NCI-H2107 (cell line): ENCODE measurements at places on chromosomes 6 and 20.
A peak's percentile ranks its signal among the peaks of the same experiment; 100 is the strongest.

DNA sequence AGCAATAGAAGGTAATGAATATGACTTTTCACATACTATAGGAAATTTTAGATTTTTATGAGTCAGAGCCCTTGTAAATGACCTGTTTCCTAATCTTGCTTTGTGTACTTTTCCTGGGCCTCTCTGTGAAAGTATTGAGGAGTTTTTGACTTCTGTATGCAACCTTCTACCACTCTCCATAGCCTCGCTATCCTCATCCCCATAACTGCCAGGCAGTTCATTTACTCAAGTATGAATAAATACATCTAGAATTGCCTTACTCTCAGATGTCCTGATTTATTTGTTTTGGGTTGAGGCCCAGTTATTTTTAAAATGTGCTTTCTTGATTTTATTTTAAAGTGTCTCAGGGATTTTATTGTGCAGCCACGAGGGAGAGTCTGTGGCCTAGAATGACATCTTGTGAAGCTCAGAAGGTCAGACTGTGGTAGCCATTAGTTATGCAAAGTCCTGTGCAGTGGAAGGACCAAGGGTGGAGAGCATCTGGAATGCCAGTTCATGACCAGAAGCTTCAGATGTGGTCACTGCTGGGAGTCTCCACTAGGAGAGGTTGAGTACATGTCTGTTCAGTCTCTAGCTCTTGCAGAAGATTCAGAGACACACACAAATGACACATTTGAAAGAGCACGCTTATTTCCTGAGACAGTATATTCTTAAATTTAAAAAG is 346.2 kb upstream of the IMPG1 start:
- no peak for DNase-seq

DNA sequence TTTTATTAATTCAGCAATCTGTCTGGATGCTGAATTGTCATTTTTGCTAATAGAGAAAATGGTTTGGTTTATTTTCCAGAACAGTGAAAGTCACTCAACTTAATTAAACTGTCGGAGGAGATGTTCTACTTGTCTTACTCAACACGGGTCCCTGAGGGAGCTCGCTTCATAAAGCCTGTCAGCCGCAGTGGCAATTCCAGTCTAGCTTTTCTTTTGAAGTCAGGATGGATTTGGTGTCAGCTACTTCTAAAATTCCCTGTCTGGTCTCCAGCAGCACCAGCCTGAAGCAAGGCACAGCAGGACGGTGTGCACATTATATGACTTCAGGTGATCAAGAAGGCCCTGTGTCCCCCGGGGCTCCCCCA is 261.5 kb downstream of the SLC24A3 start:
- no peak for DNase-seq

- DNase-seq: no peak
These were observed 158.3 kb downstream of the TMEM242 start for GRCh38 chr6:157164972-157165371.

- no peak for DNase-seq
These were observed 1.4 kb upstream of the BPIFB1 start for GRCh38 chr20:33281550-33282146.

DNA sequence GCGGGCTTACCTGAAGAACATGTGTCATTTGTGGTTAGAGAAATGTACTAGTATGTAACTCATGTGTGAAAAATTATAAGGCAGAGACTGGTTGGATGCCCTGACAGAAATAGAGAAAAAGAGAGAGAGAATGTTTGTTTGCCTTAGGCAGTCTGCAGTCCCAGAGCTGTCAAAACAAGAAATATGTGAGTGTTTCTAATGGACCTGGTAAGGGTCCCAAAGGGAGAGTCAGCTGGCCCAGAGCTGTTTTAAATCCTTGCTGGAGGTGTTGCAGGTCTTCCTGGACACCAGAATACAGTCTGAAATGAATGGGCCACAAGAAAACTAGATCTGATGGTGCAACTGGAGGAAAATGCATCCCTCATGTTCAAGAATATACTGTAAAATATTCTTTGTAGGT is 158.3 kb upstream of the OGFRL1 start:
- no peak for DNase-seq

DNA sequence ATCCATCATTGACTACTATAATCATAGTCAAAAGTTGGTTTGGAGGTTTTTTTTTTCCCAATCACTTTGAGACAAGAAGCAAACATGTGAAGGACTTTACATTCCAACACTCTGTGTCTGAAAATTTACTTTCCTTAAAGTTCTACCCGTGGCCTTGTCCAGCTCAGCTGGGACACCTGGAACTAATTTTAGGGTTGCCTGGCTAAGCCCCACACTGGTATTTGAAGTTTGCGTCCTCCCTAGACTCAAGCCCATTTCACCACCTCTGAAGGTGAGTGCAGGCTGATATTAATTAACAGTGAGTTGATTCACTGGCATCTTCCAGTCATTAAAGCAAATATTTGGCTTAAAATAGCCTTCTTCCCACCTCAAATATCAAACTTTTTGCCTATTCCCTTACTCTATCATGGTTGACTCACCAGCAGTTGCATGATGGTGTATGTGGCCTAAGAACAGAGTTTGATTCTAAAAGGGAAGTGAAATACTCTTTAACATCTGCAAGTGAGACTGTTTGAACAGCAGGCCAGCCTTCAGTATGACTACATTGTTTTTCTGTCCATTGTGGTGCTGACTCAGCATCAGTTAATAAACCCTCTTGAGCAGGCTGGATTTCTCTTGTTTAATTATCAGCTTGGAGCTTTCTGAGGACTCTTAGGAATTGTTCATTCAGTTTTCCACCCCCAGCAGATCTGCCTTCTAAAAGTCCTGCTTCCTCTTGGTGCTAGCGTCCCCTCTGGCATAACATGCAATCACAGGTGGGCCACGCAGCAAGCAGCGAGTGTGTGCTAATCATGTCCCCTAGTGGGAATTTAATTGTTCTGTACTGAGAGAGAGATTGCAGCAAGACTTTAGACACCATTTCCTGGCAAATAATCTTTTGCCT is 1.8 kb upstream of the PRDM1 start:
- DNase-seq: peak; percentile 3

- DNase-seq: no peak
These were observed 143.5 kb downstream of the ZFP64 start for GRCh38 chr20:52047811-52048764.

GRCh38 chr6:98828211-98828788 is 6.1 kb upstream of the POU3F2 start:
- DNase-seq: no peak

DNA sequence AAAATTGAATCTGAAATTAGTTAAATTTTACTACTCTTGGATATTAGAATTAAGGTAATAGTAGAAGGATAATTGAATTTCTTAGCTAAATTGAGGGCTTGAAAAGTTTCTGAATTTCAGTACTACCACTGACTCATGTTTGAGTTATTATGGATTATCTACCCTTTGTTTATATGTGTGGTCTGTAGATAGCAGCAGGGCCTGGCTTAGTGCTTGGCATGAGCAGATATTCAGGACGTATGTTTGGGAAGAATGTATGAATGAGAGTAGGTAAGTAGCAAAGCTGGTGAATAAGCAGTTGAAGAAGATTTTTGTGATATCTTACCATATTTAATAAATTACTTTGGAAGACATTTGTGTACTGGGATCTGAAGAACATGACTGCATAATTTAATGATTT is 152.7 kb downstream of the MACROD2 start:
- no peak for DNase-seq

GRCh38 chr6:27414996-27415395 is 26.4 kb downstream of the ZNF391 start:
- no peak for DNase-seq

GRCh38 chr6:106700581-106700980 is 71.2 kb downstream of the QRSL1 start:
- no peak for DNase-seq

GRCh38 chr6:56524891-56525703 is 117.6 kb downstream of the DST start:
- no peak for DNase-seq

GRCh38 chr6:156413154-156413553 is 364.0 kb upstream of the ARID1B start:
- DNase-seq: no peak

DNA sequence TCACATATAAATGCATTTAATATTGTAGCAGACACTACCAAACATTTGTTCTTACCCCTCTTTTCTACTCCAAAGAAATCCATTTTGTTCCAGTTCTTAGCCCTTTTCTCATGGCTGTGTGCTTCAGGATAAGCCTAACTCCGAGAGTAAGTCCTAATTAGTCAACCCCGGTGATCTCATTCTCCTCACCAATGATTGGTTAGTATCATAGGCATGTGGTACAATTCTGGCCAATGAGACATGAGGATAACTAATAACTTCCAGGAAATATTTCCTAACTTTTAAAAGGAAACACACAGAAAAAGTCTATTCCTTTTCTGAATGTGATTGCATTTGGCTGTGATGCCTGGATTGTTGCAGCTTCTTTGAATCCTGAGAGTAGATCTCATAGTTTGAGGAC is 116.0 kb downstream of the GPR63 start:
- no peak for DNase-seq

DNA sequence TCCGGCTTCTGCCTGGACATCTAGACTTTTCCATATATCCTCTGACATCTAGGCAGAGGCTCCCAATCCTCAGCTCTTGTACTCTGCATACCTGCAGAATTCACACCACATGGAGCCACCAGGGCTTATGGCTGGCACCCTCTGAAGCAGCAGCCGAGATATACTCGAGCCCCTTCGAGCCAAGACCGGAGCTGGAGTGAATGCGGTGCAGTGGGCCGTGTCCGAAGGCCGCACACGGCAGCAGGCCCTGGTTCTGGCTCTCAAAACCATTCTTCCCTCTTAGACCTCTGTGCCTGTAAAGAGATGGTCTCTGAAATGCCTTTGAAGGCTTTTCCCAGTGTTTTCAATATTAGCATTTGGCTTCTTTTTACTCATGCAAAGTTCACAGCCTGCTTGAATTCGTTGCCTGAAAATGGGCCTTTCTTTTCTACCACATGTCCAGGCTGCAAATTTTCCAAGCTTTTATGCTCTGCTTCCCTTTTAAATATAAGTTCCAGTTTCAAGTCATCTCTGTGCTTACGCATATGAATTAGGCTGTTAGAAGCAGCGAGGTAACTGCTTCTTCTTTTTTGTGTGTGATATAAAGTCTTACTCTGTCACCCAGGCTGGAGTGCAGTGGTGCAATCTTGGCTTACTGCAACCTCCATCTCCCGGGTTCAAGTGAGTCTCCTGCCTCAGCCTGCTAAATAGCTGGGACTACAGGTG is 3.8 kb upstream of the SIRPB1 start:
- no peak for DNase-seq

DNA sequence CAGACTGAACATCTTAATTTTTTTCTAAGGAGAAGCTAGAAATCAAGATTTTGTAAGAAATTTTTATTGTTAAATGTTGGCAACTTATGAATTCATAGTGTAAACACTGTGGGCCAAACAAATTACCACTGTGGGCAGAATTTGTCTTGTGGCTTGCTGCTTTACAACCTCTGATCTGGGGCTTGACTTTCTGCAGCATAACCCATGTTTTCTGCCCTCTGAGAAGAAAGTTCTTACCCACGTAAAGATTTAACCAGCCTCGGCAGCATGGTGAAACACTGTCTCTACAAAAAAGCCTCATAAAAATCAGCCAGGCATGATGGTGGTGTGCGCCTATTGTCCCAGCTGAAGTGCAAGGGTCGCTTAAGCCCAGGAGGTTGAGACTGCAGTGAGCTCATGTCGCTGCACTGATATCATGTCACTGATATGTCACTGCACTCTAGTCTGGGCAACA is 12.9 kb downstream of the ITCH start:
- no peak for DNase-seq

GRCh38 chr20:9594284-9594875 is 80.0 kb downstream of the LAMP5 start:
- DNase-seq: no peak

GRCh38 chr20:48702455-48702913 is 125.3 kb downstream of the PREX1 start:
- DNase-seq: no peak

DNA sequence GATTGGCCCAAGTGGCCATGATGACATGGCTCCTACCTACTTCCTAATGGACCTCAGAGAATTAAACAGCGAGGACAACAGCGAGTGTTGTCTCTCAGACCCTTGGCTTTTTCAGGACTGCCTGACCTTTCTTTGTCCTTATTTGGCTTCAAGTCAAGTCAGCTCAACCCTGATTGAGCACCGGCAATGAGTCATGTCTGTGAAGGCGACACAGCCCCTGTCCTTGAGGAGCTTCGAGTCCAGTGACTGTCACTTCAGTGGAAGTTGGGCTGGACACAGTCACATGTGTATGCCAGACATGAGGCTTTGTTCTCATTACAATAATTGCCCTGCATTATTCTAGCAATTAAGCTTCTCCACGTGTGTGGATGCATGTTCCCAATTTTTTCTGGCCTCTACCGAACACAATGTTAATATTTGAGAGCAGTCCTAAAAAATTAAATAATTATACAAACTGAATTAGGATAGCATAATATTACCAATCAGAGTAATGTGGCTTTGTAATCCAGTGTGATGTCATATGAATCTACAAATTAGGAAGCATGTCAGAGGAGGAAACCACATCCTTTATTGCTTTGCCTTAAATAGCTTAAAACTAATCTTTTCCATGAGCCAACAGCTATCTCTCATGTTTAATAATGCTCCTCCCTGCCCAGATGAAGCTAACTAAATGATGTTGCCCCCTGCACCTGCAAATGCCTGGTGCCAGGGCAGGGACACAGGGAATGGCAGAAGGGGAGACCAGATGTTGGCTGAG is 178.6 kb downstream of the CDH26 start:
- no peak for DNase-seq

GRCh38 chr6:34586327-34587040 is 30.4 kb upstream of the SPDEF start:
- no peak for DNase-seq

DNA sequence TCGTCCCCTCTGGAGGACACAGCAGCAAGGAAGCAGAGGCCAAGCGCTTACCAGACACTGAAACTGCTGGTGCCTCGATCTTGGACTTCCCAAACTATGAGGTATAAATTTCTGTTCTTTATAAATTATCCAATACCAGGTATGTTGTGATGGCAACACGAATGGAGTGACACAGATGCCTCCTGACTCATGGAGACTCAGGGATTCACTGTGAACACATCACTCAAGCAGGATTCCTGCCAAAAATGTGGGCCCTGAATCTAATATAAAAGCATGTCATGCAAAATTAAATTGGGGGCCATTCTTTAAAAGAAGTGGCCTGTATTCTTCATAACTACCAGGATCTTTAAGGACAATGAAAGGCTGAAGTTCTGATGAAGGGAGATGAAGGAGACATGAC is 52.5 kb upstream of the SLC22A23 start:
- no peak for DNase-seq

DNA sequence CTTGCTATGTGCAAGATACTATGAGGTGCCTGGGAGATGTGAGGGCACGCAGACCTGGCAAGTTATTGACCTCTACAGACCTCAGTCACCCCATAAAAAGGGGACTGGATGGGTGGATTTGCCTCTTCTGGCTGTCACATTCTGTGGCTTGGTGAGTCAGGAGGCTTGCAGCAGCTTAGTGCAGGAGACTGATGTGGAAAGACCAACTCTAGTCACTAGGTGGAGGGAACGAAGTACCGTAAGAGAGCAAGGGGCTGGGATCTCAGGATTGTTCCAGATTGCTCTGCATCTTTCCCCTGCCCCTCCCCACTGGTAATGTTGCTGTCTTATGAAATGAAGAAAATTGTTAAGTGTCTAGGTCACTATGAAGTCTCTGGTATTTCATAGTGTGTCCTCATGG is 3.3 kb downstream of the MAPRE1 start:
- no peak for DNase-seq

GRCh38 chr20:35490736-35491181 is 35.4 kb downstream of the CEP250 start:
- no peak for DNase-seq
